ENCODE measurements at places on chromosomes 12 and 14.

- DNase-seq, result peak; percentile 62
Measured at GRCh38 chr12:89468648-89469326, 55.8 kb downstream of the GALNT4 start.

DNA sequence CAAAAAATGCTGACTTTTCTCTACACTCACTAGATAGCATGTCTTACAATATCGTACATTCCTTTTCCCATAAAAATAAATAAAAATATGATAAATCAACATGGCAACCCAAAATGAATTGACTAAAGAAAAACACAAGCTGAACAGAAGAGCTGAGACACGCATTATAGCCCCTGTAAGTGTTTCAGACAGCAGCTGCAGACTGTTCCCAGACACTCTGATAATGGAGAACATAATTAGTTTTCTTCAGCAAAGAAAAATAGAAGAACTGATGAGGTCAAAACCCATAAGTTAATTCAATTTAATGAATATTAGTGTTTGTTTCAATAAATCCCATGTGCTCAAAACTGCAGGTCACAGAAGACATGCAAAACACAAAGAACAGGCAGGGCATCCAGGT is 23.8 kb downstream of the ST8SIA1 start:
- no peak for DNase-seq

DNA sequence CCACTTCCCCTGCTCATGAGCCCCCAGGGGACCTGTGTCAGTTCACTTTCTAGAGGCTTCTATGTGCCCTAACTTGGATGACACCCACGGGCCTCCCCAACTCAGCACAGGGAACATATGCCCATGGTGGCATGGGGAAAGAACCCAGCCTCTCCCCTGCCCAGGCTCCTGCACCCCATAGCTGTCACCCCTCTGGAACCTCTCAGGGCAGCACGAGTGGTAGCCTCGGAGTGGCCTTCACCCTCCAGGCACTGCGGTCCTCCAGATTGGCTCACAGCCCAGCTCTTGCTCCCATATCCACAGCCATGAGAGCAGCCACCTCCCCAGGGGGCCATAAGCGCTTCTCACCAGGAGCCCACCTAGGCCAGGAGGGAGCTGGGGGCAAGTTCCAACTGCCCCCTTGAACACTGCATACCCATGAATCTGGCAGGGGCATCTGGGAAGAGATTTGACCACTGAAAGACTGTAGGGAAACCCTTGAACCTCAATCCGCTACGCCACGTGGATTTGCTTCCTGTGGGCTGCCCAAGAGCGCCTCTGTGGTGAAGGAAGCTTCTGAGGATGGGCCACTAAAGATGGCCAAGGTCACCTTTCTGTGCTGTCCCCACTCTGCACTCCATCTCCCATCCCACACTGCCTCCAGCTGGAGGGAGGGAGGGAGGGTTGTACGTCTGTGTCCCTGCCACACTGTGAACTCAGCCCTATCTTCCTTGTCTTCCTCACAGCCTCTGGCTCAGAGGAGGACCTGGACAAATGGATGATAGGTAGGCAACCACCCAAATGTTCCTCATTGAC is 11.9 kb downstream of the PLD4 start:
- no peak for DNase-seq

DNA sequence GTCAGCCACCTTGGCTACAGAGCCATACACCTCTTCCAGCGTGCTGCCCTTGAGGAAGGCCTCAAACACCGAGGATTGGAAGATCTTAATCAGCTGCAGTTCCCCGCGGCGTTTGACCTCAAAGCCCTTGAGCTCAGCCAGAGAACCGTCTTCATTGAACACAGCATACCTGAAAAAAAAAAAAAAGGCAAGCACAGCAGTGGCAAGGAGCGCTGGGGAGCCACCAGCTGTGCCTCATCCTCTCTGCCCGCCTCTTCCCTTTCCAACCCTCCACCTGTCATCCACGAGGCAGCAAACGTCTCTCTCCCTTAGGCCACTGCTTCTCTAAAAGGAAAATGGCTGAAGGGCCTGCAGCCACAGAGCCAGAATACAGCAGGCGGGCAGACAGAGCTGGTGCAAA is 26.1 kb downstream of the POLE start:
- DNase-seq, result no peak

DNA sequence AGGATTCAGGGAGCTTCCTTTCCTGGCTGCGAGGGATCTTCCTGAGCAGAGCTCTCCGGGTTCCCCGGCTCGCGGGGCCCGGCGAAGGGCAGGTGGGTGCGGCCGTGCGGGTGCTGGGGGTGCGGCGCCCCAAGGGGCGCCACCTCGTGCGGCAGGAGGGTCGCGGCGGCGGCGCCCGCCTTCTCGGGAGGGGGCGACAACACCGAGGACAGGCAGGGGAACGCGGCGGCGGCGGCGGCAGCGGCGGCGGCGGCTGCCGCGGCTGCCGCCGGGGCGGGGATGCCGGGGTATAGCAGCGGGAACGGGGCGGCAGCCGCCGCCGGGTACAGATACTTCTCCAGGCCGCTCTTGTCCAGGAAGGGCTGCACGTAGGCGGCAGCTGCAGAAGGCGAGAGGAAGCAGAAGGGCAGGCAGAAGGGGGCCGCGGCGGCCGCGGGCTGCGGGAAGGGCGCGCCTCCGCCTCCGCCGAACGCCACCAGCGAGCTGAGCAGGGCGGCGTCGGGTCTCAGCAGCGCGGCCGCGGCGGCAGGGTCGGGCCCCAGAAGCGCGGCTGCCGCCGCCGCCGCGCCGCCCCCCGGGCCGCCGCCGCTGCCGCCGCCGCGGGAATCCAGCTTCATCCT is 2.7 kb downstream of the BHLHE41 start:
- DNase-seq, result no peak

GRCh38 chr12:54993181-54993835 is 8.7 kb upstream of the TESPA1 start:
- DNase-seq, result peak; percentile 40

DNA sequence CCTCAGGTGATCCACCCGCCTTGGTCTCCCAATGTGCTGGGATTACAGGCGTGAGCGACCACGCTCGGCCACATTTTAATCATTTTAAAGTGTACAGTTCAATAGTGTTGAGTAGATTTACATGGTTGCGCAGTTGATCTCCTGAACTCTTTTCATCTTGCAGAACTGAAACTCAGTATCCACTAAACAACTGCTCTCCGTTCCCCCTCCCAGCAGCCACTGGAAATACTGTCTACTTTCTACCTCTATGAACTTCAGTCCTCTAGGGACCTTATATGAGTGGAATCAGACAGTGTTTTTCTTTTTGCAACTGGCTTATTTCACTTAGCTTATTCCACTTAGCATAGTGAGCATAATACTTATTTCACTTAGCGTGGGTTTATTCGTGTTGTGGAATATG is 53.7 kb downstream of the KCTD10 start:
- DNase-seq, result peak; percentile 73

GRCh38 chr14:51394804-51395203 is 154.8 kb downstream of the TMX1 start:
- no peak for DNase-seq

DNA sequence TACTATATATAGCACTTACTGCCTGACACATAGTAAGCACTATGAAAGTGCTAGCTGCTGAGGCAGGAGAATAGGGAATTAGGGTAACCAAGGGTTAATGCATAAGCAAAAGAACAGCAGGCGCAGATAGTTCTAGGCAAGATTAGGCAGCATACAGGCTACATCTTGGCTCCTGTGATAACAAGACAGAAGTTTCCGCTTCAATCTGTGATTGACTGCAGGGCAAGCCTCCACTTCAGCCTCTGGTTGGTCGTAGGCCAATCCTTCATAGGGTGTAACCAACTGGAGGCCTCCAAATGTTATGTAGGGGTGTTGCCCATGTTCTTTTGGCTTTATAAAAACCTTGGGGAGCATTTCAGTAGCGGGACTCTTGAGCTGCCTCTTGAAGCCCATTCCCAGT is 46.9 kb downstream of the KLHL28 start:
- no peak for DNase-seq

DNA sequence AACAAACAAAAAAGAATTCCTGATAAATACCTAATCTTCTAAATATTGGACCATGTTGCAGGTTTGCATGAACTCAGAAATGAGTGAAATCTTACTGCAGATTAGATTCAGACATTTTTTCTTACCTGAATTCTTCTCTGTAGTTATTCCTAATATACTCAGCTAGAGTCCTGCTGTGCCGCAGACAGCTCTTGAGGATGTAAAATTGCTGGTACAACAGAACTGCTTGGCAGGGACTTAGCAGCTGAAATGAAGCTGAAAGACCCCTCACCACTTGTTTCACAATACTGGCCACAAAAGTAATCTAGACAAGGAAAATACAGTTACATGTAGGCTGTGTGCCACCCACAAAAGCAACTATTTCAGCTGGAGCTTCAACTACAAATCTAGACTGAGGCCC is 48.3 kb upstream of the KICS2 start:
- DNase-seq, result peak; percentile 84

DNA sequence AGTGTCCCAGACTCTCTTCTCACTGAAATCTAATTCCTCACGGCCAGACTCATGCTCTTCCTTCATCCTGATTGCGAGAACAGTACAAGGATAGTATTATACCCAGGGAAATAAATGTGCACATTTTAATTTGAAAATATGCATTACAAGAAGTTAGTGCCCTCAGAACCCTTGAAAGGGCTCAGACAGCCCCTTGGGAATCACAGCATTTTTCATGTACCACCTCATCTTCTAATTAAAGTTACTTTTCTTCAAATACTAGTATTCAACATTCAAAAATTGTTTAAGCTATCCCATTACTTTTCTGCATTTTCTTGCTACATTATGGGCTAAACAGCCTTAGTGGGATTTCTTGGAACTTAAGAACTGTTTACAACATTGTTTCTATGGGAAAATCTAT is 1.7 kb upstream of the APPL2 start:
- DNase-seq, result no peak

DNA sequence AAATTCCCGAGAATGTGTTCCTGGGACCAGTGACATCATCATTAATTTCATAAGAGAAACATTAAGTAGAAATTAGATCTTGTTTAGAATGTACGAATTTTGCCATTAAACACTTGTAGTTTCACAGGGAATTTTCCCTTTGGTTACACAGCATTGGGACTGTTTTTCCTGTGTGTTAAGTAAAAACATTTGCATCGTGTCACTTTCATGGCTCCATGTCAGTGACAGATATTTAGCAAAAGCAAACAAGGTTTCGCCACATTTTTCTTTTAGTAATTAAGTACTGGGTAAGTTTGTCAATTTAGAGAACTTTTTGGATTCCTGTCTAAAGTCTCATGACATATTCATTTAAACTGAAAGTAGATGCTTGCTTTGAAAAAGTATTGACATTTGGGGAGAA is 45.5 kb upstream of the OVCH1 start:
- DNase-seq, result no peak

DNA sequence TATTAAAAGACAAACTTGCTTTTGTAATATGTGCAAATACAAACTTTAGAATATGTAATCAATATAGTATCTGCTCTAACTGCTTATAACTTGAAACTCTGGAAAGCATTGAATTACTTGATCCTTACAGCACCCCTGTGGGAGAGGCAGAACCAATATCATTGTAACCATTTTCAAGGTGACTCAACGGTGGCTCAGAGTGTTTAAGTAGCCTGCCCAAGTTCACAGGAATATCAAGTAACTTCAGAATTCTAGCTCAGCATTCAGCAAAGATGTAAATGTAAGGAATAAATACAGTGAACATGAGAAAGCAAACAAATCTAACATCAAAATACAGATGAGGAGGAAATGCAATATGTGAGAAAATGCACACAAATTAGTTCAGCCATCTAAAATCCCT is 264.6 kb downstream of the NELL2 start:
- no peak for DNase-seq

GRCh38 chr14:104120281-104120741 is 18.1 kb upstream of the KIF26A start:
- DNase-seq, result no peak

- no peak for DNase-seq
Measured at GRCh38 chr14:83909507-83909906, 1620.4 kb upstream of the FLRT2 start.

DNA sequence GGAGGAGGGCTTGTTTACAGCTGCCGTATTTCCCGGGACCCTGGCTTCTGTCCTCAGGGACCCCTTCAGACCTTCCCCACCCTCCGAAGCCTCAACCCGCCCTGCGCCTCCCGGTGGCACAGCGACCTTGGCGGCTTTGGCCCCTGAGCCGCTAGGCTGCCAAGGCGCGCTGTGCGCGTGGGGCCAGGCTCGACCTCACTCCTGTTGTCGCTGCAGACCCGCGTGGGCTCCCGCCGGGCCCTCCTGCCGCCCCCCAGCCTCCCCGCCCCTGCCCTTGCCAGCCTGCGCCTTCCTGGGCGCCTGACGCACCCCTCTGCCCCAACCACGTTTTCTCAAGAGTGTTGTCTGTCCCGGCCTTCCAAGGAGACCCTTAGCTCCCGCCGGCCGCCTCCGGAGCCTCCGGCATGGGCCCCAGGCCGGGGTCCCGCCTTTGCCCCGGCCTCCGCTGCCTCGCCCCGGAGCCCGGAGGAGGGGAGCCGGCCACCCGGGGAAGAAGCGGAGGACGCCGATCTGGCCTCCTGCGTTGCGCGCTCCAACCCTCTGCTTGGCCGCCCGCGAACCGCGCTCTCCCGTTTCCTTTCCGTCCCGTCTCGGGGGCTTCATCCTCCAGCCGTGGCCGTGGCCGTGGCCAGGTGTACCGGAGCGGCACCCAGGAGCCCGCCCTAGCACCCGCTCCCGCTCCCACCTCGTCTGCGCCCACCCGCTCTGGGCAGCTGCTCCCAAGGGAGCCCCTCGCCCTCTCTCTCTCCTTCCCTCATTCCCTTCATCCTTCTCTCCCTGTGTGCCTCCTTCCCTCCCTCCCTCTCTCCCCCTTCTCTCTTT is 19.9 kb downstream of the PPP2R5C start:
- DNase-seq, result no peak

- peak; percentile 72 for DNase-seq
Measured at GRCh38 chr12:57477710-57478681, 1.7 kb downstream of the ARHGAP9 start.

DNA sequence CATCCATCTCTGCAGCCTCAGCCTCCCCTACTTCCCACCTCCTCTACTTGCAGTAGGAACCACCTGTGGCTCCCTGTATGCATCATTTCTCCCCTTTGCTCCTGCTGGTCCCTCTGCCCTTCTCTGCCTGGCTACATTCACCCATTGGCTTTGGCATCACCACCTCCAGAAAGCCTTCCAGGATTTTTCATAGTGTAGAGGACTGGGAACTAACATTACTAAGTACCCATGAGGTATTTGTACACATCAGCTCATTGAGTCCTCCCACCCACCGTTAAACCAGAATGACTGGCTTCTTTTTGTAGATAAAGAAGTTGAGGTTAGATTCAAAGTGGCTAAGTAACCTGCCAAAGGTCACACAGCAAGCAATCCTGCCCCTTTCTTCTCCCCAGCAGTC is 17.1 kb downstream of the SYNE3 start:
- DNase-seq, result no peak

DNA sequence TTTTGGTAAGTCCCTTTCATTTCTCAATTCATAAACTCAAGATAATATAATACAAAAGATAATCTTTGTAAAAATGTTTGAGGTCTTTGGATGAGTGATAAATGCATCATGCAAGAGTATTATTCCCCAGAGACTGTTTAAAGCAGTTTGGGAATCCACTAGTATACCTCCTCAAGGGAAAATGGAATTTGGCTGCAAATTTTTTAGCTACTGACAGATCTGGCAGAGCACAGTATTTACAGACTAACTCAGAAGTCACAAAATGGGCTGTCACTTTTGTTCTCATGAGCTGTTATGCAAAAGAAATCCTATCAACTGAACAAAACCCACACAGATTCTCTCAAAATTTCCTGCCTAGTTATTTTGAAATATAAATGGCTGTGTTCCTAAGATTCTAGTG is 9.9 kb downstream of the SPIC start:
- DNase-seq, result no peak

Data from MV-4-11 (cell line).